ENCODE measurements at places on chromosomes 3 and 15. TPM values are rescaled to one million over a fixed set of nuclear protein-coding genes. Genes with fewer than 3 reads are reported as not detected.
A peak's percentile ranks its signal among the peaks of the same experiment; 100 is the strongest.

DNA sequence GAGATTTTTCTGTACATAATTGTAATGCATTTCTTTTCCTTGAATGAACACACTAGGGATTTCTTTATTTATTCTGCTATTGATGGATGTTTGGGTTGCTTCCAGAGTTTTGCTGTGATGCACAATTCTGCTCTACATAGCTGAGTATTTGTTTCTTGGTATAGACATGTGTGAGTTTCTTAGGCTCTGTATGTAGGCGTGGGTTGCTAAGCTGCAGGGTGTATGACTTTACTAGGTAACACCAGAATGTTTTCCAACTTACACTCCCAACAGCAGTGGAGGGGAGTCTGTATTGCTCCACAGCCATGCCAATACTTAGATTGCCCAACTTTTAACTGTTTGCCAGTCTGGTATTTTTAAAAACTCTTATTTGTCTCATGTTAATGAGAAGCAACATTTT is 155.5 kb upstream of the TNIK start:
- no peak for DNase-seq

DNA sequence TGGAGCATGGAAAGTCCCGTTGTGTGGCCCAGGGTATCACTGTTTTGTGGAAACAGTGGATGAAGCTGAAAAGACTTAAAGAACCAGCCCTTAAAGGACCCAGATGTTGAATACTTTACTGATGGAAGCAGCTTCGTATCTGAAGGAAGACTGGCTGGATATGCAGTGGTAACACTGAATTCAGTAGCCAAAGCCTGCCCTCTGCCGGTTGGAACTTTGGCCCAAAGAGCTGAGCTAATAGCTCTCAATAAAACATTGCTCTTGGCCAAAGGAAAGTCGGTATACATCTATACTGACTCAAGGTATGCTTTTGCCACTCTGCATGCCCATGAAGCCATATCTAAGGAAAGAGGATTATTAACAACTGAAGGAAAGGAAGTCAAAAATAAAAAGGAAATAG is 885.4 kb downstream of the PDCD6IP start:
- peak; percentile 80 for DNase-seq

DNA sequence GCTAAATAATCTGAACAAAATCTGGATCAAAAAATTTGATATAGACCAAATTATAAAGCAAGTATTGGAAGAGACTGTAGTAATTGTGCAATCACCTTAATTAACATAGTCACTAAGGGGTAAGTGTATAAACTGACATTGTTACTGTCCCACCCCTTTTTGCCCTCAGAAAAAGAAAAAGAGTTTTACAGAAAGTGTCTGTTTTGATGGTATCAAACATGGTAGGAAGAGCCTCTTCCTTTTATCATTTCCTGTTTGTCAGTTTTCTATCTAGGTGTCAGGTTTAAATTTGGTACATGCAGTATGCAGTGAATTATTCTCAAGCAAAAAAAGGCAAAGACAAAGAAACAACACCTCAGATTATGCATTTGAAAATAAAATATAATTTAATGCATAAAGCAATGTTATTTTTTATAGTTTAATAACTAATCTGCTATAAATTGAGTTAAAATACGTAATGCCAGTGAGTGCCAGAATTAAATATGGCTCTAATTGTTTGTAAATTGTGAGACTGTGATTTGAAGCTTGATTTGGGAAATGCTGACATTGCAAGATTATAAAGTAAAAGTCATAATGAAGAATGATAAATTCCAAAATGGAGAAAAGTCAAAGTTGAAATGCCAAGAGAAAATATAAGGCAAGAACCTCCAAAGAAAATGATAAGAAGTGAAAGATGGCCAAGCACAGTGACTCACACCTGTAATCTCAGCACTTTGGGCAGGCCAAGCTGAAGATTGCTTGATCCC is 30.3 kb upstream of the CMC1 start:
- DNase-seq: no peak

DNA sequence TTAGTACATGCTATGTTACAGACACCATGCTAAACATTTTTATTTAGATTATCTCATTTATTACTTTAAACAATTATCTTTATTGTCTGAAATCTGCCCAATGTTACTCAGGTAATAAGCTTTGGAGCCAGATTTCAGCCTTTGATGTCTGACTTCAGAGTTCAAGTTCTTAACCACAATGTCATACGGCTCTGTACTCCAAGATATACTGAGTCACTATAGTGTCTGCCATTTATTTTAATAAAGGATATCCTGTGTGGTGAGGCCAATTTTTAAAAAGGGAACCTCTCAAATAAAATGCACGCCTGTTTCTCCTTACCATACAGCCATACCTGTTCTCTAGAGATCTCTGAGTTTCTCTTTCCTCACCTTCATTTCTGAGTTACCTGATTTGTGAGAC is 193.1 kb downstream of the EPHA3 start:
- DNase-seq: no peak

- DNase-seq: no peak
Observed at GRCh38 chr15:77517579-77517978, 96.9 kb downstream of the HMG20A start.

GRCh38 chr15:38085114-38085513 is 150.7 kb downstream of the TMCO5A start:
- no peak for DNase-seq

- DNase-seq: no peak
Observed at GRCh38 chr3:69052472-69052898, 352 bp upstream of the TMF1 start.

DNA sequence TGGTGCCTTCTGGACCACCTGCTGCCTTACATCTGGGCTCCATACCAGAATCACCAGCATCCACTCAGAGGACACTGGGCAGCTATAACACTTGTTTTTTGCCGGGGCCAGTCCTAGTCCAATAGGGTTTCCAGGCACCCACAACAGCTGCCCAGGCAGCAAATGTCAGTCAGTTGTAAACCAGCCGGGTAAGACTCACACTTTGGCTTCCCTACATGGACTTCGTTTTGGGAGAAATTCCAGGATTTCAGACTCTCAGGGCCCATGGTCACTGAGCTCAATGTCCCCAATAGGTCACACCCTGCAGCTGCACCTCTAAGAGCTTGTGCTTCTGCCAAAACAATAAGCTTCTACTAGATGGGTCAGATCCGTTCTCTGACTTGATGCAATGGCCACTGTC is 83.8 kb downstream of the FAM174B start:
- no peak for DNase-seq

DNA sequence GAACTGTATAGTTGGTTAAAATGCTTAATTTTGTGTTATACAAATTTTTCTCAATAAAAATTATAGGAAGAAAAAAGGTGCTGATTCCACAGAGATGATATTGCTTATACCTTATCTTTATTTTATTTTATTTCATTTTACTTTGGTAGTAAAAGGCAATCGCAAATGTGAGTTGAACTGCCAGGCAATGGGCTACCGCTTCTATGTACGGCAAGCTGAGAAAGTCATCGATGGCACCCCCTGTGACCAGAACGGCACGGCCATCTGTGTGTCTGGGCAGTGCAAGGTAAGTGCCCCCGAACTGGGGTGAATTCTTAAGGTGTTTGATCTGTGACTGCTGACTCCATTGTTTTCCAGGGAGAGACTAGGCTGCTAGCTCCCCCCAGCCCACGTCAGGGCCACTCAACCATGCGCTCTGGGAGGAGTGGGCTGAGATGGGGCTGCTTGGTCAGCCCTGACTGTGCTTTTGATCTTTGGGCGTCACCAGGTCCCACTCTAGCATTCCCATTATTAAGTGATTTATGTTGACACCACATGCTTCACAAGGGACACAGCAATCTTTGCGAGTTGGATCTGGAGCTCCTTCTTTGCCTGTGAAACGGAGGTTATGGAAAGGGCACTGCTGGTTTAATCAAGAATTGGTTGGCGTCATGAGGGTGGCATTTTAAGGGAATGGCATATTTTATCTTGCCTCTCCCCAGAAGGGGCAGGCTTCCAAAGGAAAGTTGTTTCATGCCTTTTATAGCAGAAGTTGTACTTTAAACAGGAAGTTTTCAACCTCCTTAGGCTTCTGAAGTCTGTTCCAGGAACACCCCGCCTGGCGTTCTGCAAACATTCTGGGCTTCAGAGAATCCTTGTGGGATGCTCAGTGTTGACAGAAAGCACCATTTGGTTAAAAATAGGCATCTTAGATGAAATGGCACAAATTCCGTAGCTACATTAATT is 296.5 kb downstream of the THSD4 start:
- no peak for DNase-seq

- DNase-seq: no peak
Observed at GRCh38 chr3:134681522-134681900, 30.7 kb upstream of the KY start.

DNA sequence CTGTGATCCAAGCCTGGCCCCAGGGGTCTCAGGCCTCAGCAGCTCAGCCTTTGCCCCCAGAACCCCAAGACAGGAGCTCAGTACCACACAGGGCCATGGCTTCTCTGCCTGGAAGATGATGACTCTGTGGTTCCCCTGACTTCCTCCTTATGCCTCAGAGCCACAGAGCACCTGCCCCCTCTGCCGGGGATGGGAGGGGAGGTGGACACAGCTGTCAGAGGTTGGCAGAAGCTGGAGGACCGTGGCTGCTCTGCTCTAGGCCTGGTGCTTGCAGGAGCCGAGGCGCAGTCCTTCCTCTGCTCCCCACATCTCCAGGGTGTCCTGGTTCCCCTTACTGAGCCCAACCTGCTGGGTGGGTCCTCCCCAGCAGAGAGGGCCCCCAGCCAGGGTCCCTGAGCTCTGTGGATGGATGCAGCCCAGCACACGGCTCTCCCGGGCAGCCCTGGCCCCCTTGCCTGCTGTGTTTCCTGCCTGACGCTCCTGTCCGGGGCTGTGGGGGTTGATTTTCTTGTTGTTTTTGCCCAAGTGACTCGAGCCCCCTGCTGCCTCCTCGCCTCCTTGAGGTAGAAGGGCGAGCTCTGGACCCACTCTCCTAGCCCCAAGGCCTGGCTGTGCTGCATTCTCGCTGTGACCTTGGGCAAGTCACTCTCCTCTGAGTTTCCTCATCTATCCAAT is 36.6 kb downstream of the PSTPIP1 start:
- peak; percentile 10 for DNase-seq

- no peak for DNase-seq
Observed at GRCh38 chr15:78082106-78082742, 4.7 kb upstream of the TBC1D2B start.

GRCh38 chr15:30650012-30650929 is 24.3 kb downstream of the ARHGAP11B start:
- no peak for DNase-seq

CCDC9B gene
- 38.9 TPM for total RNA-seq

ACKR2 gene
- total RNA-seq: 3.4 TPM

TJP1 gene
- 255 TPM for total RNA-seq

COL8A1 gene
- total RNA-seq: 1.3 TPM

THPO gene
- 0.93 TPM for total RNA-seq

SLC28A2 gene
- 0.81 TPM for total RNA-seq

MUC13 gene
- 0.24 TPM for total RNA-seq

ALDH1A3 gene
- total RNA-seq: 69.9 TPM

C3orf22 gene
- total RNA-seq: 33.0 TPM

Measured in testis (tissue), 5 donors.